Choroid plexus epithelial cell (primary cell): ENCODE measurements at places on chromosomes 2 and 18.

DNA sequence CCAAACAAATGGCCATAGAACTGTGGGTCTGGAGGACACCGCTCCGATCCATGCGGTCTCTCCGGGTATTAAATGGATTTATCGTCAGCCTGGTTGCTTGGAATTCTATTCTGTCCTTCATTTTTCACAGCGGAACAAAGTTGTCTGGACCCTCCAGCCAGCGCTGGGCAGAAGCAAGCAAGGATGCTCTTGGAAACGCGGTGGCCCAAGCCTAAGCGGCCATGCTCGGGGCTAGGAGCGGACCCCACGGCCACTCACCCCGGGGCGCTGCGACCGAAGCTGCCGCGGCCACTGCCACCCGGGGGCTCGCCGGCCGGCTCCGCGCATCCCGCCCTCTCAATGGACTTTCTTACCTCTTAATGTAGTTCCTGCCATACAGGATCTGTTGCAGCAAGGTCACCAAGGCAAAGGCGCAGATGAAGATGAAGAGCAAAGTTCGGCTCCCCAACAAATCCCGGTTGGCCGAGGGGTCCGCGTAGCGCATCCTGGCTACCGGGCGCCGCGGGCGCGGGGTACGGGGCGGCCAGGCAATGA, 761 bp downstream of the ST8SIA5 start:
- DNase-seq, result no peak

GRCh38 chr2:144707736-144708326, 187.9 kb upstream of the ZEB2 start:
- DNase-seq, result no peak

GRCh38 chr2:68216454-68217310, 35.6 kb downstream of the PPP3R1 start:
- DNase-seq, result no peak

GRCh38 chr18:32846896-32847295, 74.1 kb upstream of the KLHL14 start:
- DNase-seq, result no peak

DNA sequence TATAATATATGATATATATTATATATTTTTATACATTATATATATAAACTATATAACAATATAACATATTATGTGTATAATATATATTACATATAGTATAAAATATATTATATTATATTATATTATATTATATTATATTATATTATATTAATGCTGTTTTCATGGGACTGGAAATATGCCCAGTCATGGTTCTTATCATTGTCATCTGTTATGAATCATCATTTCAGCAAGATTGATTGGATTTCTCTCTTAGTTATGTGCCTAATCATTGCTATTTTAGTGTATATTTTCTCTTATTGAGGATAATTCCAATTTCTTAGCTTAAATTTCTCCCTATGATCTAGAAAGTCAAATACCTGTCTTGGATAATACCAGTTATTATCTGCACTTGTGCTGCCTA, 617.8 kb downstream of the TRIB2 start:
- DNase-seq, result no peak

DNA sequence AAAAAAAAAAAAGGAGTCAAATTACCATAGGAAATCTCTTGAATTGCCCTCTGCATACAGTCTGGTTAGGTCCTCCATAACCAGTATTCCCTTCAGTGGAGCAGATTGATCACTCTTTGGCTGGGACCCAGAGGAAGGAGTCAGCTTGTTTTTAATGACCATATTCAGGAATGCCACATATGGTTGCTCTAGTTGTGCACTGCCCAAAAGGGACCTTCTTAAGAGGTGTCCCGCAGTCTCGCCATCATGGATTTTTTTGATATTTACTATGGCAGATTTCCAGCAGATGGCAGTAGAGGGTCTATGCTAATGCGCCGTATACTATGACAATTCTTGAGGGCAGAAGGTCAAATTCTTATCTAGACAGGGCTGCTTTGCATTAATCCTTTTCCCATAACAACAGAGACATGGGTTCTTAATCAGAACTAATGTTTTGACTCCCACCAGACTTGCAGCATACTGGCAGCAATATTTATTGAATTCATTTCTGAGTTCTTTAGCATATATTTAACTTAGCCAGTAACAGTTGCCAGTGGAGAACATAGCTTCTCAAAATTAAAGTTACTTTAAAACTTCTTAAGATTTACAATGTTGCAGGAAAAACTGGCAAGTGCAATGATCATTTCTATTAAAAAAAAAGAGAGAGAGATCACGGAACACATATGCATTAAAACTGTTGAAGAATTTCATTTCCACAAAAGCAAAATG, 31.8 kb upstream of the INPP4A start:
- DNase-seq, result peak; percentile 70

- peak; percentile 86 for DNase-seq
These were observed 45.6 kb upstream of the ODC1 start for GRCh38 chr2:10493634-10494281.

DNA sequence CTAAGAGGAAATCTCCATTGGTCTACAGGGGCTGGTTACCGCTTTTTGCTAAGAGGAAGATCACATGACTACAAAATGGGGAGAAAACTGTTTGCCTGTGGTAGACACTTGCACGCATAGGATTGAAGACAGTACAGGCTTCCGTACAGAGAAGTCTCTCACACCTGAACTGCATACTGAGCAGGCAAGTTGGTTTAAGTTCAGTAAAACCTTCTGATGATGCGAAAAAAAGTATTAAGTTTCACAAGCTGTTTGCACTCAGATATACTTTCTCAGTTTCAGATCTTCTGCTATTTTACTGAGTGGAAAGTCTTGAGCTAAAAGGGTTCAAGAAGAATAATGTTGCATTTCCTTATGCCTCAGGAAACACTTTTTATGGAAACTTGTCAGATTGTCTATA, 292.2 kb upstream of the MC4R start:
- DNase-seq, result no peak

DNA sequence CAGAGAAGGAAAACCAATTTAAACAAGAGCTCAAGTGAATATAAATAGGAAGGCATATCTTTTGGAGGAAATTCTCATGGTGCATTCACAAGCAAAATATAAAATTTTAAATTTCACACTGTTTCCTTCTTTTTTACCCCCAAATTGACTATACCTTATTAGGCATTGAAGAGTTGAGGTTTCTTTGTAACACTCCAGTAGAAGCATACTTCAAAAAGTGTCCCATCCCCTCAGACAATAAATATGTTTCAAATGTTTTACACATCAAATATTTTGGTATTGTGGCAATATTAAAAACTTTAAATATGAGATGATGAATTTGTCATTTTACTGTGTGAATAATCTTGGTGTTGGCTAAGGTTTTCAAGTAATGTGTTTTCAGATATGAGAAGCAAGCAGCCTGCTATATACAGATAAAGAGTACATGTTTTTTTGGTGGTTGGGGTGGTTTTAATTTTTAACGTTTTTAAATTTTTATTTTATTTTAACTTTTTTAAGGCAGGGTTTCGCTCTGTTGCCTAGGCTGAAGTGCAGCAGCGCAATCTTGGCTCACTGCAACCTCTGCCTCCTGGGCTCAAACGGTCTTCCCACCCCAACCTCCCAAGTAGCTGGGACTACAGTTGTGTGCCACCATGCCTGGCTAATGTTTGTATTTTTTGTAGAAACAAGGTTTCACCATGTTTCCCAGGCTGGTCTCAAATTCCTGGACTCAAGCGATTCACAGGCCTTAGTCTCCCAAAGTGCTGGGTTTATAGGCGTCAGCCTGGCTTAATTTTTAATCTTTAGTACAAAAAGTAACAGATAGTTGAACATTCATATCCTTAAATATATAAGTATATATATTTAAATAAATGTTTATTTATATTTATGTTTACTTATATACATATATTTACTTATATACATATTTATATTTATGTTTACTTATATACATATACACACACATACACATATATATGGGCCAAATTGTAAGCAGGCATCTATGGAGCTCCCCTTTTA, 36.5 kb upstream of the DLX1 start:
- no peak for DNase-seq

GRCh38 chr2:172100080-172100934, 2.4 kb downstream of the DLX2 start:
- DNase-seq, result no peak

- no peak for DNase-seq
These were observed 107.4 kb downstream of the NOL4 start for GRCh38 chr18:34117319-34117718.

- no peak for DNase-seq
These were observed 20.7 kb downstream of the SLC14A2 start for GRCh38 chr18:45635893-45636509.

DNA sequence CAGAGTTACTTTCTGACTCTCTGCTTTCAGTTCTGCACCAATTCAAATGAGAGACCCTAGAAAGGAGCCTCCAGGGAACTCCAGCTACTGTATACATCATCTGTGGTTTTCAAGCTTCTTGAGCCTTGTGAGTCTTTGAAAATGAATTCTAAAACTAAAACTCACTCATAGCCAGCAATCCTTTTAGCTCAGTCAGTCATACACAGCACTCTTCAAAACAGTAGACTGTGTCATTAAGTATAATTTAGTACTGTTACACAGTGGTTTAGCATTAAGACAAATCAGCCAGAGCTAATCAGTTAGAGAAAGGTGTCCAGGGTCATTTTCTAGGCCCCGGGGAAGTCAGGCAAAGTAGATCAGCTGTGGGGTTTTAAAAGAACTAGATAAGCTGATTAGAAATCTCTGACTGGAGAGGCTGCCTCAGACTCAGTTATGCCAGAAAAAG, 322.1 kb upstream of the THUMPD2 start:
- peak; percentile 68 for DNase-seq

GRCh38 chr2:154591294-154591820, 107.1 kb upstream of the KCNJ3 start:
- no peak for DNase-seq

GRCh38 chr2:107462181-107462580, 364.5 kb upstream of the RGPD4 start:
- no peak for DNase-seq

DNA sequence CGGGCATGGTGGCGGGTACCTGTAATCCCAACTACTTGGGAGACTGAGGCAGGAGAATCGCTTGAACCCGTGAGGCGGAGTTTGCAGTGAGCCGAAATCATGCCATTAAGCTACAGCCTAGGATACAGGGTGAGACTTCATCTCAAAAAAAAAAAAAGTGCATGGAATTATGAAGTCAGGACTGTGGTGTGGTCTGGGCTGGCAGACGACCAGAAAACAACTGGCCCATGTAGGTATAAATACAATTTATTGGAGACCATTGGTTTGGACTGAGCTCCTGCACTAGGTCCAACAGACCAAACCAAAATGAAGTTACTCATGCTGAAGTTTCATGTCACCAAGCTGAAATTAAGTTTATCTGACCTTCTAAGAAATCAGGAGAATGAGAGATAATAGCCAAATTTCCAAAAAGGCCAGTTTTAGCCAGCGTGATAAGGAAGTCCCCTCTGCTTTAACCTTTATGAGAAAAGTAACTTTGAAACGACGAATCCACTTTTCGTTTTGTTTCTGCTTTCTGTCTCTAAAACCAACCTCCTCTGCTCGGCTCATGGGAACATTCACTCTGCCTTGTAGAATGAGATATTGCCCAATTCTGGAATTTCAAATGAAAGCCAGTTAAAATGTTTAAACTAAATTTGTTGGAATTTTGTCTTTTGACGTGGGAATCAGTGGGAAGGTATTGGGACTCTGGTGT, 17.7 kb upstream of the RAB10 start:
- DNase-seq, result no peak

DNA sequence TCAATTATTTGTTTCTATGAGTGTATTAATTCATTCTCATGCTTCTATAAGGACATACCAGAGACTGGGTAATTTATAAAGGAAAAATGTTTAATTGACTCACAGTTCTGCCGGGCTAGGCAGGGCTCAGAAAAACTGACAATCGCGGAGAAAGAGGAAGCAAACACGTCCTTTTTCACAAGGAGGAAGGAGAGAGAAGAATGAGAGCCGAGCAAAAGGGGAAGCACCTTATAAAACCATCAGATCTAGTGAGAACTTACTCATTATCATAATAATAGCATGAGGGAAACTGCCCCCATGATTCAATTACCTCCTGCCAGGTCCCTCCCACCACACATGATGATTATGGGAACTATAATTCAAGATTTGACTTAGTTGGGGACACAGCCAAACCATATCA, 294.0 kb downstream of the DSC3 start:
- DNase-seq, result no peak

DNA sequence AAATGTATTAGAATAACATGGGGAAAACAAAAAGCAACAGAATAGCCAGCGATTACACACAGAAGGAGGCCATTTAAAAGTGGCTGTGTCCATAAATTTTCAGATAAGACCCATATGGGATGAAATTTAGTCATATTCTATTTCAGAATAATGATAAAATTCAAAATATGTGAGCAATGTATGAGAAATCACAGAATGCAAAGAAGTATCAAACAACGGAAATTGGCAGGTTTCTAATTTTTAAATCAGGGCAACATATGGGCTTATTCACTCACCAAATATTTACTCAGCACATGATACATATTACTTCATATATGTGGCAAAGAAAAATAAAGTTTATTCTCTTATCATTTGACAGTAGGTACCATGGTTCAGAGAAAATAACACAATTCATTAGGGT, 208.5 kb downstream of the GRB14 start:
- peak; percentile 5 for DNase-seq

- DNase-seq, result no peak
These were observed 62.0 kb upstream of the TAF1B start for GRCh38 chr2:9781252-9781651.
